Endothelial cell of coronary artery (primary cell): ENCODE measurements at places on chromosomes 6 and 20. TPM values are rescaled to one million over a fixed set of nuclear protein-coding genes. Genes with fewer than 3 reads are reported as not detected.

Gene MAS1
- total RNA-seq = not detected in 2 replicates

Gene STMND1
- not detected in 2 replicates for total RNA-seq

Gene WFDC5
- total RNA-seq = not detected in 2 replicates

Gene POU5F1
- not detected in 2 replicates for total RNA-seq

Gene TNFRSF21
- 18.0 and 19.8 TPM in 2 replicates for total RNA-seq

Gene TBX18
- total RNA-seq = 16.0 and 29.8 TPM in 2 replicates

Gene CD40
- total RNA-seq = 8.0 and 9.5 TPM in 2 replicates

Gene PEX3
- total RNA-seq = 20.3 and 20.5 TPM in 2 replicates

Gene CFAP206
- total RNA-seq = 0.18 and 0.19 TPM in 2 replicates

Gene PPP2R5D
- total RNA-seq = 35.8 and 38.1 TPM in 2 replicates

Gene CDH4
- total RNA-seq = 3.4 and 4.3 TPM in 2 replicates

Gene NOX3
- total RNA-seq = not detected in 2 replicates

Gene HLA-DQA2
- total RNA-seq = not detected in 2 replicates

Gene TSPO2
- not detected in 2 replicates for total RNA-seq

Gene C6orf89
- total RNA-seq = 23.7 and 25.1 TPM in 2 replicates

Gene MATN4
- not detected in 2 replicates for total RNA-seq

Gene CST4
- total RNA-seq = not detected in 2 replicates

Gene PPP1R3G
- total RNA-seq = 0.27 and 1.2 TPM in 2 replicates

Gene FBXO5
- total RNA-seq = 6.9 and 11.8 TPM in 2 replicates

Gene TNF
- total RNA-seq = not detected in 2 replicates
